ENCODE measurements at places on chromosomes 11 and 22.

- DNase-seq = no peak
These were observed 2.3 kb upstream of the ADORA2A start for GRCh38 chr22:24424901-24425775.

- DNase-seq = no peak
These were observed 84.1 kb downstream of the SLC1A2 start for GRCh38 chr11:35335226-35335625.

GRCh38 chr22:47692811-47693210 is 930.4 kb downstream of the TBC1D22A start:
- DNase-seq = no peak

DNA sequence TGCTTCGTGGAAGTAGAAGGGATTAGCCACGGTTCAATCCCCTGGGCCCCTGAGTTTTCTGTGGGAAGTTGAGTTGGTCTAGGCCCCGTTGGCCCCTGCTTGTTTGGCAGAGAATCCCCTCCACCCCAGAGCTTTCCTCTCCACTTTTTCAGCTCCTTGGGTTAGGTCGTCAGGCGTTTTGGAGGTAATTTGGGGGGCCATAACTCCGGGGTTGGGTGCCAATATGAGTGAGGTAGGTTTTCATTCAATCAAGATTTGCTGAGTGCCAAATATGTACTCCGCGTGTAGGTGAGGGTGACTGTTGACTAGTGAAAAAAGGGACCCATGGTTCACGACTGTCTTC is 590 bp downstream of the ATG13 start:
- DNase-seq = no peak

GRCh38 chr11:68727783-68728182 is 23.5 kb downstream of the TESMIN start:
- DNase-seq = no peak

DNA sequence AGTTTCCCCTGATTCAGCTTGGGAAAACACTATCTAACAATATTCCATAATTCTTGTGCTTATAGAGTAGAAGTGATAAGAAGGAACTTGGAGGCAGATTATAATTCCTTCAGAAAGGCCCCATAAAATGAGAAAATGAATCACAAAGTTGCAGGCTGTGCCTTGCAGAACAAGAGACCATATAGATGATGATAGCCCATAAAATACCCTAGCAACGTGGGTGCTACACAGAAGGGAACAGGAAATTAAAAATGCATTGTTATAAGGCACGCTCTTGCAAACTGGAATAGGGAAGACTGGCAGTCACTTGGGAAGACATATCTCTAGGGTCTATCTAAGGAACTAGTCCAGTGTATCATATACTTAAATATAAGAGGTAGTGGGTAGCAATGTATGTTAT is 67.6 kb downstream of the KIF18A start:
- no peak for DNase-seq

DNA sequence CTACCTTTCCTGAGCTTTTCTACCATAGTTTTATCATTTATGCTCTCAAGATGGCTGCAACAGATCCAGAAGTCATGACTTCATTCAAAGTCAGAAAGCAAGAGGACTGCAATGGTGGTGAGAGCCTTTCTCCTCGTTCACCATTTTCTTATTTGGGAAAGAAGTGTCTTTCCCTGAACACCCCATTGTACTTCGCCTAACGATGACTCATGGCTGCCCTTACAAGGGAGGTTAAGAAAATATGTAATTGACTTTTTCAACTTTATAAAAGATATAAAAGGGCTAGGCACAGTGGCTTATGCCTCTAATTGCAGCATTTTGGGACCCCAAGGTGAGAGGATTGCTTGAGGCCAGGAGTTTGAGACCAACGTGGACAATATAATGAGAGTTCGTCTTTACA is 541.7 kb downstream of the METTL15 start:
- DNase-seq = no peak

GRCh38 chr11:1763336-1763795 is 361 bp downstream of the CTSD start:
- DNase-seq = no peak

DNA sequence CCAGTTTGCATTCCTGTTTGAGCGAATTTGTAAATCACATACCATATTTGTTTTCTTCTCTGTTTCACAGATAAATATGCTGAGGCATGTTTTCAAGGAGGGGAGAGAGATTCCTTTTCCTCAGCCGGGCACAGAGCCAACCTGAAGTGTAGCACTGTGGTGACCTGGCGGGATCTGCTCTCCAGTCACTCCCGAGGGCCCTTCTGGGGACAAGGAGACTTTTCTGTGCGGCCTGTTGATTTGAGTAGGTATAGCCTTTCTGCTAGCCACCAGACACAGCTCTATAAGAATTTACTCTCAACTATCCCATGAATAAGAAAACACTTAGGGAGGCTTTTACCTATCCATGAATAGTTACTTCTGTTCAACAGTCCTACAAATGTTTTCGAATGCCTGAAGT is 63.5 kb upstream of the FDX1 start:
- DNase-seq = no peak

- no peak for DNase-seq
These were observed 25.6 kb downstream of the ARRB1 start for GRCh38 chr11:75325713-75326438.

- no peak for DNase-seq
These were observed 177.2 kb downstream of the OPCML start for GRCh38 chr11:133355095-133355494.

DNA sequence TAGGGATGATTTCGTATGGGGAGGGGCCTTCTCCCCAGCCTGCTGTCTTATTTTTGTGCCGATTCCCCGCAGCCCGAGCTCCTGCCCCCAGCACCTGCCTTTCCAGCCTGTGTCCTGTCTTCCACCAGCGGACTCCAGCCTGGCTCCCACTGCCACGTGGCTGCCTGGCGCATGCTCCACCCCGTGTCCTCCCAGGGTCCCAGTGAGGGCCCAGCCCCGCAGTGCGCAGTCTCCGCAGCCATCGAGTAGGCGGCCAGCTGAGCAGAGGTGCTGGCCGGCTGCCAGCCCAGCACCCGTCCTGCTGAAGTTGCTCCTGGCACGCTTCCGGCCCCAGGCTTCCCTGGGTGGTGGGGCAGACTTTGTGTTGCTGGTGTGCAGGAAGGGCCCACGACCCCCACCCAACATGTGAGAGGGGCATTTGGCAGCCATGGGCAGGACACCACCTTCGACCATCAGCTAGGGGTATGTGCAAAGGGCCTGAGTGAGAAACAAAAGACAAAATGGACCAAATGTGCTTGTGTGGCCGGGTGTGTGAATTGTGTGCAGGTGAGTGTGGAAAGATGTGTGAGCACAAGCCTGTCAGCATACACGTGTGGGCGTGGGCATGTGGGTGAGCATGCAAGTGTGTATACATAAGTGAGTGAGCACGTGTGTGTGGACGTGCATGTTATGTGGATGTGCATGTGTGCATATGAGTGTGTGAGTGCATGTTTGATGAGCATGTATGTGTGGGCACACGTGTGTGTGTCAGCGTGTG is 55.9 kb downstream of the RTN4R start:
- DNase-seq = no peak

GRCh38 chr11:27319072-27319471 is 43.9 kb downstream of the CCDC34 start:
- no peak for DNase-seq

- no peak for DNase-seq
These were observed 20.3 kb upstream of the CFAP300 start for GRCh38 chr11:102026959-102027358.

GRCh38 chr11:119509282-119509841 is 86.4 kb upstream of the THY1 start:
- no peak for DNase-seq

All from stimulated activated CD8-positive, alpha-beta memory T cell treated with anti-CD3 and anti-CD28 coated beads, Interleukin-4, amount 100 ng/mL, for 1 hour (primary cell).